ENCODE measurements at places on chromosomes 4 and X. TPM values are rescaled to one million over a fixed set of nuclear protein-coding genes. Genes with fewer than 3 reads are reported as not detected.

Gene CT55
- not detected for total RNA-seq

DNA sequence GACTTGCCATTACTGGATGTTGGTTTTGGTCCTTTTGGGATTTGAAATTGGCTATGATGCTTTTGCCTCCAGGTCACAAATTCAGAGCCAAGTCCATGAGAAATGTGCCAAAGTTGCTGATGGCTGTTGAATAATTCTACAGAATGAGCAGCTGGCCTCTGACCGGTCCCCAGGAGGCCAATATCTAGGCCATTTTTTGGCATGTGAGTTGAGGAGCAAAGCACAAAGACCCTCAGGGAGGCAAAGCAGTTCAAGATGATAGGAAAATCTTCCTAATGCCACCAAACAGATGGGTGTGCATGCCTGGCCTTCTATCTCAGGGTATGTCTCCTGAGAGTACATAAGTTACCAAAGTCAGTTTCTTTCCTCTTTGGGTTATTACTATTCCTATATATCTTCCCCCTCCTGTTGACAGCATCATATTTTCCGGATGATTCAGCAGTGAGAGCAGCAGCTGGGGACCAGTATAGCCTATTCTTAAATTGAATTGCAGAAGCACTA is 44.4 kb downstream of the SEL1L3 start:
- no peak for DNase-seq

GRCh38 chr4:149140841-149141240 is 674.8 kb downstream of the IQCM start:
- no peak for DNase-seq

DNA sequence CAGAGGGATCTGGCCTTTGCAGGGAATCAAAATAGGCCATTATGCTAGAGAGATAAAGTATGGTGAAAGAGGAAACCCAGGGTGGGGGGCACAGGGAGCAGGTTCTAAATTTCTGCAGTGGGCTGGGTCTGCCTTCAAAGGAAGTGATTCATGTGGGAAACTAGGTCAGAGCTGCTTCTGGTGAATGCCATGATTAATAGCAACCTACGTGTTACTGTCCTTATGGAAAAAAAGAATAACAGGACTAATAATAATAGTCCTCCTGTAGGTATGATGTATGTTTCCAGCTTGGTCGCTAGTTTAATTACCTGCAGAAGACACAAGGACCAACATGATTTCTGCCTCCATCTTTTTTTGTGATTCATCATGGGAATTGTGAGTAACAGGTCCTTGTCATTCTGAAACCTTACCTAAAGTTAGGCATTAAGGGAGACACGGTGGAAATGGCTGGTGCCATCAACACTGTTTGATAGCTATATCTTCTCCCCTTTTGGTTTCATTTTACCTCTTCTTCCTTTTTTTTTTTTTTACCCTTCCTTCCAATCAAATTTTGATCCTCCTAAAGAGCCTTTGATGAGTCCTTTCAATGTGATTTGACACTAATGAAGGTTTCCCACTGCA is 180.4 kb downstream of the CPEB2 start:
- no peak for DNase-seq

GRCh38 chrX:37677765-37678164 is 7.8 kb upstream of the XK start:
- DNase-seq = no peak

All from left ventricle myocardium superior (tissue), 1 donor.